Myocyte (in vitro differentiated cells): ENCODE measurements at places on chromosomes 11 and 22. TPM values are rescaled to one million over a fixed set of nuclear protein-coding genes. Genes with fewer than 3 reads are reported as not detected.

The MMP7 gene
- not detected in 2 replicates for total RNA-seq

- peak; percentile 60 for DNase-seq
These were observed 5.6 kb downstream of the PLAAT3 start for GRCh38 chr11:63608353-63609345.

The OR51E2 gene
- not detected in 2 replicates for total RNA-seq

GRCh38 chr11:87972133-87972532 lies 203.1 kb downstream of the RAB38 start:
- DNase-seq, result no peak

The FXYD6 gene
- total RNA-seq, result 1.7 and 3.1 TPM in 2 replicates

The KRTAP5-10 gene
- not detected in 2 replicates for total RNA-seq

The FAM111B gene
- 0.05 and 1.7 TPM in 2 replicates for total RNA-seq

- peak; percentile 56 for DNase-seq
These were observed 154.9 kb upstream of the MPPED2 start for GRCh38 chr11:30741039-30741550.

DNA sequence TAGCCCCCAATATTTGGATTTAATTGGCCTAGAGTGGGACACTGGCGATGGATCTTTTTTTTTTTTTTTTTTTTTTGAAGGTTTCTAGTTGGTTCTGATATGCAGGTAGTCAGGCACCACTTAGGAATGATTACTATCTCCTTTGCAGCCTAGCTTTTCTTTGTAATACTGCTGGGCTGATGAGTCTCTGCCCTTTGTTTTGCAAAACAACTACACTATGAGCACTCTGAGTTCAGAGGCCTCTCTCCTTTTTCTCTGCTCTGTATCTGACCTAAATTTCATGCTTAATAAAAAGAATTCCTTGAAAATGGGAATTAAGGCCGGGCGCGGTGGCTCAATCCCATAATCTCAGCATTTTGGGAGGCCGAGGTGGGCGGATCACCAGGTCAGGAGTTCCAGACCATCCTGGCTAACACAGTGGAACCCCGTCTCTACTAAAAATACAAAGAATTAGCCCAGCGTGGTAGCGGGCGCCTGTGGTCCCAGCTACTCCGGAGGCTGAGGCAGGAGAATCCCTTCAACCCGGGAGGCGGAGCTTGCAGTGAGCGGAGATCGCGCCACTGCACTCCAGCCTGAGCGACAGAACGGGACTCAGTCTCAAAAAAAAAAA lies 1312.3 kb downstream of the FAM181B start:
- DNase-seq, result no peak

The SAA1 gene
- 0.32 TPM in 1 of 2 replicates, not detected in the other for total RNA-seq

GRCh38 chr11:76653012-76653673 lies 17.4 kb downstream of the LRRC32 start:
- no peak for DNase-seq

The MRGPRX3 gene
- total RNA-seq, result not detected in 2 replicates

The CHRNA10 gene
- total RNA-seq, result 0.47 and 0.59 TPM in 2 replicates

DNA sequence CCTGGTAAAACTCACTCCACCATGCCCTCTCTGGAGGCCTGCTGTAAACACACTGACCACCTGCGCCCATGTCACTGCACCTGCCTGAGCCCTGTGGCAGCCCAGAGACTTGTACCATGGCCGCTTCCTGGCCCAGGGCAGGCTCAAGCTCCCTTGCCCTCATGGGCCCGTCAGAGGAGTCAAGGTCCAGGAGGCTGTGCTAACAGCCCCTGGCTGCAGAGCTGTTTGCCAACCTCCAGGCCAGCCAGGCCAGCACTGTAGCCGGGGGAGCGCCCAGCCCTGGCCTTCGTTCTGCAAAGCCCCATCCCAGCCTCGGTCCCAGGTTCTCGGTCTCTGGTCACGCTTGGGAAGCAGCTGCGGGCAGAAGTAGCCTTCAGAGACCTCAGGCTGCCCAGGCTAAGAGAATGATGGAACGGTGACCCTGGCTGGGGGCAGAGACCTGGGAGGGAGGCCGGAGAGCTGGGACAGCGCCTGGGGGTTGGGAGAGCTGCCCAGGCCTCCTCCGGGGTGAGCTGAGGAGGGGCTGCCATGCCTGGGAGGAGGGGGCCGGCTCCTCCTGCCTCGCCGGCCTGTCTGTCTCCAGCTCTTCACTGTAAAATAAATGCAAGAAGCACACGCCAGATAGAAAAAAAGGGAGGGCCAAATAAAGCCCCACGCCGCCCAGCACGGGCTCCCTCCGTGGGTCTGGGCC lies 11.9 kb upstream of the TCF20 start:
- DNase-seq, result no peak

The ASPHD2 gene
- total RNA-seq, result 0.21 and 0.83 TPM in 2 replicates

- no peak for DNase-seq
These were observed 65.4 kb downstream of the PKNOX2 start for GRCh38 chr11:125229916-125230315.

DNA sequence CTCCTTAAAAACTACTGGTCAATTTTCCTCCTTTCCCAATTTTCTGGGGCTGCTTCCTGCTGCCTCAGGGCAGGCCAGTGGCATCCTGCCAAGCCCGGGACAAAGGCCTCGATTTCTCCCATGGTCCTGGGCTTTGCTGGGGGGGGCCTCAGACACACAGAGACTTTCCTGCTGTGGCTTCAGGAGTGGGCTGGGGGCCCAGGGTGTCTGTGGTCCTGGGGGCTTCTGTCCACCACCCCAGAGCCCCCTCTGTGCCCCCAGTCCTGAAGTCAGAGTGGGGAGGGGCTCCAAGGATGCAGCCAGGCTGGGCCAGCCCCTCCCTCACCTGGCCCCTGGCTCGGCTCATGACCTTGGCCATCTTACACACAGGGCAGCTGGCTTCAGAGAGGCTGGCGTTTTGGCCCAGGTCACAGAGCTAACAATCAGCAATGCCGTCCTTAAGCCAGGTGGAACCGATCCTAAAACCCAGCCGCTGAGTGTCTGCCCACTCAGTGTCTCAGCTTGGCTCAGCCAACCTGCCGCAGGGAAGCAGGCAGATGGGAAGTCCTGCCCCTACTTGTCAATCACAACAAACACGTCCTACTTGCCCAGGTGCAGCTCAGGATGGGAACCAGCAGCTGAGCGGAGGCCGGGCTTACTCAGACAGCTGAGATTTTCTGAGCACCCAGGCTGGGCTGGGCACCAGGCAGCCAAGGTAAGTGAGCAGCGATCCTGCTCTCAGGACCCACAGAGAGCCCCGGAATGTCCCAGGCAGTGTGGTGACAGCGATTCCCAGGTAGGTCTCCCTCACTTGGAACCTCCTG lies 34.6 kb downstream of the OSBPL5 start:
- DNase-seq, result no peak

GRCh38 chr11:1707751-1708150 lies 10.8 kb downstream of the KRTAP5-6 start:
- no peak for DNase-seq

- DNase-seq, result no peak
These were observed 1.1 kb upstream of the RAC2 start for GRCh38 chr22:37244922-37245722.

The MMP11 gene
- total RNA-seq, result 51.5 and 67.7 TPM in 2 replicates

The INSC gene
- not detected in 2 replicates for total RNA-seq

- peak; percentile 94 for DNase-seq
These were observed 49.9 kb upstream of the LDLRAD3 start for GRCh38 chr11:35893796-35894475.

GRCh38 chr11:3046641-3047040 lies 10.6 kb downstream of the CARS1 start:
- DNase-seq, result peak; percentile 79

The OR56A4 gene
- total RNA-seq, result not detected in 2 replicates

GRCh38 chr11:43916621-43917020 lies 25.8 kb upstream of the C11orf96 start:
- DNase-seq, result no peak

- peak; percentile 45 for DNase-seq
These were observed 54.4 kb downstream of the FLRT1 start for GRCh38 chr11:64089915-64090805.

DNA sequence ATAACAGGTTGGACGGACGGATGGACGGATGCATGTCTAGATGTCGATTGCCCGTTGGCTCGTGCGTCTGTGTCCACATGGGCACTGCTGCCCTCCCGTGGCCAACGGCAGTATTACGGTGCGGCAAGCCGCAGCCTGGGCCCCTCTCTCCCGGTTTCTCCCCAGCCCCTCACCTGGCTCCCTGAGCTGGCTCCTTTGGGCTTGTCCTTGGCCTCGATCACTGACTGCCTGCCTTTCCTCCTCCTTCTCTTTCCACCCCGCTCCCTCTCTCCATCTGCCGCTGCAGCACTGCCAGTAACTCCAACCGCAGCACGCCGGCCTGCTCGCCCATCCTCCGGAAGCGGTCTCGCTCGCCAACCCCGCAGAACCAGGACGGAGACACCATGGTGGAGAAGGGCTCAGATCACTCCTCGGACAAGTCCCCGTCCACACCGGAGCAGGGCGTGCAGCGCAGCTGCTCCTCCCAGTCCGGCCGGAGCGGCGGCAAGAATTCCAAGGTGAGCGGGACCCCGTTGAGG lies 77.3 kb downstream of the SCN3B start:
- DNase-seq, result peak; percentile 49

DNA sequence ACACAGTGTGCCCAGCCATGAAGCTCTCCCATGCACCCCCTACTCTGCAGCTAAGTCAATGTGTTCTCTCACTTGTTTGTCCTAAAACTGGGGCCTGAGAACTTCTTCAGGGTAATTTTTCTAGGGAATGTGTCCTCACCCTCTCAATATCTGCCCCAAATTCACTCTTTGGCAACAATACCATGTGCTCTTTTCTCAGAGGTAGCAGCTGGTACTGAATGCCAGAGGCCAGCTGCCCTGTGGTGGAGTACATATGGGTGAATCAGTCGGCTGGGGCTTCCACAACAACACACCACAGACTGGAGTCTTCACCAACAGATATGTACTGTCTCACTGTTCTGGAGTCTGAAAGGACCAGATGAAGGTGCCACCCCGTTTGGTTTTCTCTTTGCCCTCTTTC lies 97.7 kb upstream of the TOP3B start:
- peak; percentile 96 for DNase-seq

GRCh38 chr11:2586087-2586792 lies 113.6 kb downstream of the KCNQ1OT1 start:
- no peak for DNase-seq

The ART1 gene
- total RNA-seq, result 2.4 and 2.7 TPM in 2 replicates

DNA sequence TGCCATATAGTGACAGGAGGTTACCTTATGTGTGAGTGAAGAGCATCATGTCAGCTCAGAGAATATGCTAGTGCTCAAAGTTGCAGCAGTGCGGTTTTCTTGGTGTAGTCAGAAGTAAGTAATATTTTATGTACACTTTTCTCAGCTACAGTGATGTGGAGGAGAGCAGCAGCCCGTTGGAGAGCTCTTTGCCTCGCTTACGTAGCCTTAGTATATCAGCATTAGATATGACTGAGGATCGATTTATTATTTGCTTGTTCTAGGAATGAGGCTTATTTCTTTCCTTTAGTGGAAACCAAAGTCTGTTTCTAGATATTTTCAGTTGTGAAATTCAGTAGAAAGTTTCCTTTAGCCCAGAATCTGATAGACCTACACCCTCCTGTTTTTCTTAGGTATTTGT lies 63.6 kb downstream of the PPP2R1B start:
- DNase-seq, result no peak

DNA sequence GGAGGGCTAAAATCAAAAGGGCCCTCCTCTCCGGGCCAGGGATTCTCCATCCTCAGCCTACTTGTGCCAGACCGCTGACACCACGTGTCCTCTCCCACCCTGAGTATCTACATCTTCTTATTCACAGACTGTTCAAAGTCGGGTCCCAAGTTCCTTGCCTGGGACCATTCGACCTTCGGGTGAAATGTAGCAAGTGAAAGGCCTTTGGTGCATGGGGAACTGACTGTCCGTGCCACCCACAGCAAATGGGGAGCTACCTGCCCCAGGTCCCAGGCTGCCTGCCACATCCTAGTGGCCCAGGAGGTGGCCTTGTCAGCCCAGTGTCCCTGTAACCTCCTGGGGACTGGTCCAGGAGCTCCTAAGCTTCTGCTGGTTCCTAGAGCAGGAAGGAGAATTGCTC lies 67.3 kb downstream of the RTL6 start:
- no peak for DNase-seq

The C11orf24 gene
- 78.5 and 87.0 TPM in 2 replicates for total RNA-seq

GRCh38 chr22:19982991-19983578 lies 33.5 kb downstream of the ARVCF start:
- DNase-seq, result no peak

The CELSR1 gene
- total RNA-seq, result 1.3 and 1.4 TPM in 2 replicates

DNA sequence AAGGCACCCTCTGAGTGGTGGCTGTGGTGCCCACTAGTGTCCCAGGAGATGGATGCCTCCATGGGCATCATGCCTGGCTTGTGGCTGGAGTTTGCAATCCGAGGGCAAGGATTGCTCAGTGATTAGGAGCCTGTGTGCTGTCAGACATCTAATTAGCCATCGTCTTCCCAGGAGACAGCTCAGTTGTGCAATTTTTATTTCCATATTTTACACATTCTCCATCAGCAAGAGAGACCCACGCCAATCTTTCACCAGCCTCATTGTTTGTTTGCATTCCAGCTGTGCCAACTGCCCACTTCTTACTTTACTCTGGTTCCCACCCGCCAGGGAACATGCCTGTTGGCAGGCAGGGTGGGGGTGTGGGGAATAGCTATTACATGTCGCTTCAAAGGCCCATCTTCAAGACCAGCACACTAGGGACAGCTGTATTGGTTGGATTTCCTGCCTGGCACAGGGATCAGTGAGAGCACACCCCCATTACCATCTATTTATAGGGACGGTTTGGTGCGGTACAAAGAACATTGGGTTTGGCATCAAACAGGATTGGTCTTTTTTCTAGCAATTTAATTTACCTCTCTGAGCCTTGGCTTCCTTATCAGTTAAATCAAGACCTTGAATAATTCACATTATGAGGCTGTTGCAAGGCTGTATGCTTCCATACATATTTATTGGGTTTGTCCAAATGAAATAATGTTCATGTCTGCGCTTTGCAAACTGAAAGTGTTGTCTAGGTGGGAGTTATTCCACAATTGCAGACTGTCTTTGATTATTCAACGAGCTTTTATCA lies 80.7 kb upstream of the NAV2 start:
- peak; percentile 66 for DNase-seq

GRCh38 chr22:28955817-28956216 lies 72.4 kb downstream of the ZNRF3 start:
- peak; percentile 33 for DNase-seq

- peak; percentile 84 for DNase-seq
These were observed at the start of gene ENDOD1 for GRCh38 chr11:95089620-95090542. TSS of gene ENDOD1 (plus strand) at chr11:95089846. CDS start at chr11:95089928, 82 bp downstream.

The SLC5A4 gene
- total RNA-seq, result not detected in 2 replicates

The CAPN5 gene
- 4.7 and 5.0 TPM in 2 replicates for total RNA-seq
